NCI-H2227 treated with DMSO at 0.1 percent for 48 hours (cell line): ENCODE measurements at places on chromosomes 1 and 21.

DNA sequence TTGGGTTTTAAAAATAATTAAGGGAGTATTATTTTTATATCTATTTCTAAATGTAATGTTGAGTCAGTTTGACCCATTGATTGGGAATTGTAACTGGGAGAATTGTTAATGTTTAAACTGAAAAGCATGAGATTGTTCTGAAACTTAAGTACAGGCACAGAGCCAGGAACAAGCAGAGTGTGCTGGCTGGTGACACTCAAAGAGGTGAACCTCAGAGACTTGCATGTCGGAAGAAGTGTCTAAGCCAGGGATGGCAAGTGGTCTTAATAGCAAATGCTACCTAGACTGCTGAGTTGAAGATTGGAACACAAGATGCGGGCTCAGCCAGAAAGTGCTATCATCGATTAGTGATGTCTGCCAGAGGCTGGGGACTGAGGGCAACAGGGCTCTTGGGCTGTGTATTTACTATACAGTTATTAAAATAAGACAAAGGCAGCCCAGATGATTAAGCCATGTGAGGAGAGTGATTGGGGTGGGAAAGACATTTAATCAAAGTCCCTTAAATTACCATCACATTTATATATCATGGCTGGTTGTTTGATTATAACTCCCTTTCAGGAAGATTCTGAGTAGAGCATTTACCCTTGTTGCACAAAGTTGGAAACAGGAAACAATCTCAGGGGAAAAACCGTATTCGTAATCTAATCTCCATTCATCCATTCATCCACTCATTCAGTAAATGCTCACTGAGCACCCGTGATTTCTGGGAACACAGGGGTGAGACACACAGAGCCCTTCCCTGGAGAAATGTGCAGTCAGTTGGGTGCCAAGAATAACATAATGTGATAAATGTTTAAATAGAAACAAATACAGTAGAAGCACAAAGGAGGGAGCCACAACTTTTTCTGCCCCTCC, 42.8 kb downstream of the C8A start:
- no peak for DNase-seq

- DNase-seq, result no peak
These were observed 267.9 kb upstream of the DPYD start for GRCh38 chr1:98188774-98189173.

- DNase-seq, result no peak
These were observed 166.6 kb downstream of the CYYR1 start for GRCh38 chr21:26406526-26406925.

- no peak for DNase-seq
These were observed 1.1 kb upstream of the EPHA2 start for GRCh38 chr1:16156848-16157495.

DNA sequence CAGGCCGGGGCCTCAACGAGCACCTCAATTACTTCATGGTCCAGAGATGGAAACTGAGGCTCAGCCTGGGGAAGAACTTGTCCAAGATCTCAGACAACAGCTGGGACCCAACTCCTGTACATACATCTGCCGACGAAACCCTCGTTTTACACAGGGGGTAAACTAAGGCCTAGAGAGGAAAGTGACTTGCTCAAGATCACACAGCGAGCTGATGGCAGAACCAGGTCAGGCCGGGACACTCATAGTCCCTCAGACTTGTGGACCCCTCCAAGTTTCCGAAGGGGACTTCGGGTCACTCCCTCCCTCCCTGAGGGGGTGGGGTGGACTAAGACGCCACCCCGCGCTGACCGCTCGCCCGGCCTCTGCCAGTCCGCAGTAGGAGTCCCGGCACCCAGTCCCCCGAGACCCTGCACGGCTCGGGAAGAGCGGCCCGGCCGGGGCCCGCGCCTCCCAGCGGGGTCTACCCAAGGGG, 430 bp downstream of the WASF2 start:
- DNase-seq, result peak; percentile 39
